DMS 273 treated with DMSO at 0.1 percent for 48 hours (cell line): ENCODE measurements at places on chromosomes 13 and 19.
A peak's percentile ranks its signal among the peaks of the same experiment; 100 is the strongest.

DNA sequence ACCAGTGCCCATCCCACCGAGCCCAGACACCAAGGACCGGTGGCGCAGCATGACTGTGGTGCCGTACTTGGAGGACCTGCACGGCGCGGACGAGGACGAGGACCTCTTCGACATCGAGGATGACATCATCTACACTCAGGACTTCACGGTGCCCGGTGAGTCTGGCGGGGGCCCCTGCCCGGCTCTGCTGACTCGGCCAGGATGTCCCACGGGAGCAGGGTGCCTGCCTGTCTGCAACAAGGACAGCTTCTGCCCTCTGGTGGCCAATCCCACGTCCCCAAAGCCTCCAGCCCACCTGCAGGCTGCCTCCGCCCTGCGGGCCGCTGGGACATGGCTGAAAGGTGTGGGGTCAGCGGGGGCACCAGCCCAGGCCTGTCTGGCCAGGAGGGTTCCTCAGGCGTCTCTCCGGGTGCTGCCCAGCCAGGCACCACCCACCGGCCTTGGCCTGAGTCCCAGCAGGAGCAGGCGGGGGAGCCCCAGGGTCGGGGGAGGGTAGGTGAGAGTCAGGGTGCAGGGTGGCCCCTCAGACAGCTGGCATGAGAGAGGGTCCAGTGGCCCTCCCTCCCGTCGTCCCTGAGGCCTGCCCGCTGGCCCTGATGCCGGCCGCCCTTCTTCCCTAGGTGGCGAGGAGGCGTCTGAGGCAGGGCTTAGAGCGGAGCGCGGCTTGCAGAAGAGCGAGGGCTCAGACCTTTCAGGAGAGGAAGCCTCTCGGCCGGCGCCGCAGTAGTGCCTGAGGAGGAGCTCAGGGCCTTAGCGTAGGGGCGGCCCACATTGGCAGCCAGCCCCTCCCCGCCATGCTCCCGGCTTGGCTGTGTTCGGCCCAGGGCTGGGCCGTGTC, 14.6 kb downstream of the CBARP start:
- no peak for DNase-seq

DNA sequence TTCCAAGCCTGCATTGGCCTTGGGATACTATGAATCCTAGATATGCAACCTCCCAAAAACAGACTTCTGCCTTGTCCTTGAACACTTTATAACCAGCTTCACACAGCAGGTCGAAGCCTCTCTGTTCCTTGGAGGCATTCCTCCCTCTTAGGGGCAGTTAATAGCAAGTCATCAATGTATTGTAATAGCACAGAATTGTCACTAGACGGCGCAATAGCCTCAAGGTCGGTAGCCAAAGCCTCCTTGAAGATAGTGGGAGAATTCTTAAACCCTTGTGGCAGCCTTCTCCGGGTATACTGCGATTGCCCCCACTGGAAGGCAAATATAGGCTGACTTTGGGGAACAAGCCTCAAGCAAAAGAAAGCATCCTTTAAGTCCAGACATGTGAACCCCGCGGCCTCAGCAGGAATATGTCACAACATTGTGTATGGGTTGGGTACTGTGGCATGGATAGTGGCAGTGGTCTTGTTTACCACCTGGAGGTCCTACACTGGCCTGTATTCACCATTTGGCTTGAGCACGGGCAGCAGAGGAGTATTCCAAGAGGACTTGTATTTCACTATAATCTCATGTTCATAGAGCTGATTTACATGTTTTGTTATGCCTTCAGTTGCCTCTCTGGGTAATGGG, 61.1 kb downstream of the ZNF431 start:
- no peak for DNase-seq

- no peak for DNase-seq
Measured at GRCh38 chr19:40726279-40726678, 9.4 kb downstream of the ITPKC start.

DNA sequence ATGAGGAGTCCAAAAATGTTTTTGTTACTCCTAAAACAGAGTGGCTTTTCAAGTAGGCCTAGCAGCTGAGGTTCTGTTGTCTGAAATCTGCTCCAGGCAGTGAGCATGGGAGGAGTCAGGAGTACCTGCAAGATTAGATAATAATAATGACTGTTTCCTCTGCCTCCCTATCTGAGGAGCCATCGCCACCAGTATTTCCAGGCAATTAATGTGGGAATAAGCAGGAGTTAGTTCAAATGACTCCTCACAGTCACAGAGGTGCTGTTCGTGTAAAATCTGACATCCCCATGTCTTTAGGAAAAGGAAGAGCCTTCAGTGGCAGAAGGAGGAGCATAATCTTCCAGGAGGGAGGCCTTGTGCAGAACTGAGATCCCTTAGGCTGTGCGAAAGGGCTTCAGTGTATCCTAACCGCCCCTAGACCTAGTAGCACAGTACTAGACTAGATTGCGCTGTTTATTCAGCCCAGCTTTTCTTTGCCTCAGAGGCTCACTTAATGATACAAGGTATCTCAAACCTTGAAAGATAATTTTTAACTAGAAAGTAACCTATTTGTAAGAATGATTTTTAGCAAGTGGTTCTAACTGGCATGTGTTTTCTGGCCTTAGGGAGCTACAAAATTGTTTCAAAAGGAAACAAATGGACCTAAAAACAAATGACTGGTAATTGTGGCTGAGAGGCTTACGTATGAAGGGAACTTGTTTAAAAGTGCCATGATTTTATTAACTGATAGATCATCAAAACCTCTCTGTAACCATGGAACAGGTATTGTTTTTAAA, 49.0 kb downstream of the FREM2 start:
- DNase-seq: no peak

DNA sequence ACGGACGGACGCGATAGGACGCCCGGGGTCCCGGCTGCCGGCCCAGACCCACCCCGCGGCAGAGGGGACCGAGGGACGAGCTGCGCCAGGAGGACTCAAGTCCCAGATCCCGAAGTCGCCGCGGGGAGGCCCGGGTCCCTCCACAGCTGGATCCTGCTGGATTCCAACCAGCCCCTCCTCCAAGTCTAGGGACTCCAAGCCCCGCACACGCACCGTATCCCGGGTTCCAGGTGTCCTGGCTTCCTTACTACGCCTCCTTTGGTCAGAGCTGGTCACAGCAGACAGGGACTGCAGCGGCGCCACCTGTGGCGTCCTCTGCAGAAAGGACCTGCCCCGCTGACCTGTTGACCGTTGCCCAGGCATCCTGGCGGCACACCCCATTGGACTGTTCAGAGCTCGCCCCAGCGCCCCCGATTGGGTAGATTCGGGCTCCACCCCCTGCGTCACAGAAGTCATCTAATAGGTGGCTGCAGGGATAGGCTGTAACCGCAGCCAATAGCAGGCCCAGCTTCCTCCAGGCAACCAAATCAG, 29.0 kb upstream of the ZNF709 start:
- no peak for DNase-seq

DNA sequence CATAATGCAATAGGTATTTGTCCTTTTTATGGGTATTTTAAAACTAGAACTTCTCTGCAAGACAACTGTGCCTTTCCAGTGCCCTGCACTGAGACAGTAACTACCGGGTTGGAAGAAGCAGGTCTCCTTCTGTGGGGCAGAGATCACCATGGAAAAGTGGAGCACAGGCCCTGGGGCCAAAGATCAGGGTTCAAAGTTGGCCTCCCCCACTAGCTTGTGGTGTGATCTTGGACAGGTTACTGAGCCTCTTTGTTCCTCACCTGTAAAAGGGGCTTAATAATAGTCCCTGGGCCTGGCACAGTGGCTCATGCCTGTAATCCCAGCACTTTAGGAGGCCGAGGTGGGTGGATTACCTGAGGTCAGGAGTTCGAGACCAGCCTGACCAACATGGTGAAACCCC, 68.3 kb downstream of the CEBPG start:
- DNase-seq: no peak

- no peak for DNase-seq
Measured at GRCh38 chr13:25455146-25455545, 83.4 kb downstream of the ATP8A2 start.

DNA sequence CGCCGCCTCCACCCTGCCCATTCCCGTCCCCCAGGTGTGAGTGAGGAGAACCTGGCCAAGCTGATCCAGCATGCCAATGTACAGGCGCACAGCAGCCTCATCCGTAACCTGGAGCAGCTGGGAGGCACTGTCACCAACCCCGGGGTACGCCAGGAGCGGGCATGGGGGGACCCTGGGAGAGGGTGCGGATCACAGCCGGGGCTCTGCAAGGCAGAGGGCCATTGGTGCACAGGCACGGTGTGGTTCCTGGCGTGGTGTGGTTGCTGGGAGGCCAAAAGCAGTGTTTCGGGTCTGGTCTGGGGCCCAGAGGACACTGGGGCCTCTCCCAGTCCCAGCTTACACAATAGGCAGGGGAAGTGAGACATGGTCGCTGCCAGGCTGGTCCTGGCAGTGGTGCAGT, 8.3 kb downstream of the STXBP2 start:
- DNase-seq: no peak

GRCh38 chr19:35009424-35010415, 9.6 kb downstream of the GRAMD1A start:
- no peak for DNase-seq

GRCh38 chr19:14782626-14783409, 4.5 kb upstream of the ADGRE2 start:
- DNase-seq: no peak

DNA sequence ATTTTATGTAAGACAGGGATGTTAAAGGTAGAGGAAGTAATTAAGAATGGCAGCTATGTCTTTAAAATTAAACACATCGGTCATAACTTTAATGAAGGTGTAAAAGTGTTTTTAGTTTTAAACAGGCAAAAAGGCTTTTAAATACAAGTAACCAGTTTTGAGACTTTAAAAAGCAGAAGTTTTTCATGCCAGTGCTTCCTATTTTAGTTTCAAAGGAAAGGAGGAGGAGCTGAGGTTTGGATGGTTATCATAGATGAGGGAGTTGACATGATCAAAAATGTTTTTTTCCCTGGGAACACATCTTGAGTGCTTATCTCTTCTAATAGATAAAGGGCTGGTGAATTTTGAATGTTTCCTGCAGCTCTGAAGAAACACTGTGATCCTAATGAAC, 42.9 kb downstream of the LRCH1 start:
- DNase-seq: no peak

GRCh38 chr19:21970466-21970865, 40.3 kb downstream of the ZNF208 start:
- no peak for DNase-seq

GRCh38 chr19:19399733-19400433, 5.6 kb upstream of the GATAD2A start:
- no peak for DNase-seq

GRCh38 chr13:39616087-39616694, 13.2 kb upstream of the LHFPL6 start:
- peak; percentile 49 for DNase-seq

- no peak for DNase-seq
Measured at GRCh38 chr13:20492641-20493040, 33.0 kb downstream of the CRYL1 start.

DNA sequence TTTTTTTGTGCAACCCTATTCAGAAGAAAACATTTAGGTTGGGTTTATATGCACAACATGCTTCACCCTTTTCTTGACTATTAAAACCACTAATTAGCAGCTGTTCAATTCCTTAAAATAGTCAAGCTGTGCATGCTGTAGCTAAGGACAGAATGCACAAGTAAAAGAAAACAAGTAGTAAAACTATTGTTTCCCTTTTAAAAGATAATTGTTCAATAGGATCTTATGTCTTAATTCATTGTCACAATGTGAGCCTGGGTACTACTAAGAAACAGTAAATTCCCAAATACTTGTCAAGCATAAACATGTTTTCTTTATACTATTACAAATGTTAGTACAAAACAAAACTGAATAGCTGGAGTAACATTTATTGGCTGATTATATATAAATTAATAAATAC, 32.6 kb upstream of the MIR17HG start:
- DNase-seq: no peak

- DNase-seq: no peak
Measured at GRCh38 chr13:87677043-87677495, 5.9 kb downstream of the SLITRK5 start.

GRCh38 chr19:28128341-28128740, 1084.6 kb downstream of the UQCRFS1 start:
- no peak for DNase-seq

DNA sequence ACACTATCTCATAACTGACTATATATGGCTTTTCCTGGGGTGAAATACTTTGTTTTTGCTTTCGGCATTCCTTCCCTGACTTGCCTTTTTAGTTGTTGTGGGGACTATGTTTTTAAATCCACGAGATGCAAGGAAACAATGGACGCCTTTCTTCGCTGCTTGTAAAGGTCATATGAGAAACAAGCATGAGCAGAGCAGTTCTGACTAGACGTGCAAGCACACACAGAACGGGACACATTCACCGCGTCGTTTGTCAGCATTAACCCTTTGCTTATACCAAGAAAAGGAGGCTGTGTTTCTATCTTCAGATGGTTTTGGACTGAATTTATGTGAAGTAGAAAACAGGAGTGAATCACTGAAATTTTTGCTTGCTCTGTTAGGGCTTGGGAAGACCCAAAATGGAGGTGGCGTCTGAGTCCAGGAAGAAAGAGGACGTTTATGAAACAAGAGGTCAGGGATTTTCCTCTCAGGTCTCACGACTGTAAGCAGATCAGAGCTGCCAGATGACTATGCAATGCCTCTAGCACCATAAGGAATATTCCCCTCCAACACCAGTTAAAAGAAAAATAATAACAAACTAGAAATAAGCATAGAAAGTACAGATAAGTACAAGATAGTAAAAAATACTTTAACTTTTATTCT, 358.9 kb downstream of the DLEU7 start:
- DNase-seq: no peak

DNA sequence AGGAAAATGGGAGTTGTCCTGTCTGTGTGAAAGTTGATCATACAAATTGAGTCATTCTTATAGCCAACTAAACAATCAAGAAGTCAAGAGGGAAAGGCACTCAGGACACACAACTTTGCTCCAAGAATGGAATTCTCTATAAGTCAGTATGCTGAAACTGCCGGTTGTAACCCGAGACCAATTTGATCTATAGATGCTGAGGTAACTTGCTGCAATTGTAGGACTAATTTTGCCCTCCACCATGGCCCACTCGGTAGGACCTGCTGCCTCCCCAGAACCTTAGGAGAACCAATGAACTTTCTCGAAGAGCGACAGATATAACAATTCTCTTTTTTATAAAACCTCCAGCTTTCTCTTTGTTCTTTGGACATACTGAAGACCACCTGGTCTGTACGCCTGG, 157.0 kb downstream of the RNF17 start:
- no peak for DNase-seq

- no peak for DNase-seq
Measured at GRCh38 chr19:2613507-2614295, 88.8 kb downstream of the GNG7 start.

DNA sequence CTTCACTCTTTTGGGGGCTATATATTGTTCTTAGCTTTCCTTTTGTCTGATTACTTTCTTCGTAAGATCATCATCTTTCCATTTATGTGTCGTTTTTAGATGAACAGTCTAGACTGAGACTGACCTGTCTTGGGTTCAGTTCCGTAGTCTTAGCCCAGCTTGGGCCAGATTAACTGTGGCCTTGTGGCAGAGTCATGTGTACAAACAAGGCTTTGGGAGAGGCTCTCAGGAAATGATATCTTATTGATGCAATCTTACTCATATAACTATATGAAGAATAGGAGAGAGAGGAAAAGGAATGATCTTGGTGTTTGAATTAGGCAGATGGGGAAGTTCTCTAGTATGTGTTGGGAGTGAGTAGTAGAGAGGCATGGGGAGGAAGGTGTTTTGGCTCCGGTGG, 6.8 kb upstream of the ERCC5 start:
- no peak for DNase-seq
